ENCODE measurements at places on chromosomes 13 and 19. TPM values are rescaled to one million over a fixed set of nuclear protein-coding genes. Genes with fewer than 3 reads are reported as not detected.

Gene MAP3K10
- 20.0 TPM for total RNA-seq

DNA sequence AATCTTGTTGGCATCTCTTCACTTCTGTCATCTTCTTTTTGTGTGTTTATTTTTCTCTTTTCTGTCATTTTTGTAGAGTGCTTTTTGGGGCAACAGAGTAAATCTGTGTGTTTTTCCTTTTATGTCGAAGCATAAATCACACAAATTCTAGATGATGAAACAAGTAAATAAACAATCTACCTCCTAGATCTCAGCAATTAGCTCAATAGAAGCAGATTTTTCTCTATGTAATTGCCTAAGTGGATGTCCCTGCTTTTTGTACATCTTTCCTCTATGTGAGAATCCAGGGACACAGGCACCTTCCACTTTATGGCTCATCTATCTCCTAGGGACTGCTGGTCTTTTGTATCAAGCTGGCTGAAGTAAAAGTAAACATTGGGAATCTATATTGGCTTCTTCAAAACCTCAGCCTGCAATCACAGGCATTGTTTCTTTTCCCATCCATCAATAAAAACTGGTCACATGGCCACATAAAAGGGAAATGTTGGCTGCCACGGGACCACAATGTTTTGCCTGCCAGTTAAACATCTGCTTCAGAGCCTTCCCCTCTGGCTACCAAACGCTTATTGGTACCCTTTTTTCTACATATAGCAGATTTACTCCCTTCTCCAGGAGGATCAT is 323.8 kb downstream of the LMO7 start:
- DNase-seq: no peak
- no peaks in the 10 kb centered on the region for H3K36me3 ChIP-seq
- H3K4me3 ChIP-seq: no peak overlapping the region
- no peaks in the 10 kb centered on the region for H3K4me1 ChIP-seq
- no peak overlapping the region for H3K27ac ChIP-seq

Gene ZNF146
- total RNA-seq: 86.4 TPM

- no peak overlapping the region for H3K27ac ChIP-seq
- DNase-seq: no peak
- H3K36me3 ChIP-seq: peaks cover 50% of the 10 kb centered on the region
- no peaks in the 10 kb centered on the region for H3K4me1 ChIP-seq
Measured at GRCh38 chr19:15115762-15116615, 8.8 kb downstream of the SYDE1 start.

GRCh38 chr19:14952767-14953166 is 11.5 kb downstream of the OR7C2 start:
- no peak for DNase-seq
- no peak overlapping the region for H3K4me3 ChIP-seq
- no peaks in the 10 kb centered on the region for H3K36me3 ChIP-seq
- no peaks in the 10 kb centered on the region for H3K27me3 ChIP-seq
- no peak overlapping the region for H3K27ac ChIP-seq

GRCh38 chr19:56504581-56504980 is 3.1 kb upstream of the ZNF471 start:
- no peak for DNase-seq
- H3K36me3 ChIP-seq: peaks cover 2% of the 10 kb centered on the region
- no peaks in the 10 kb centered on the region for H3K27me3 ChIP-seq
- H3K4me3 ChIP-seq: no peak overlapping the region
- H3K27ac ChIP-seq: no peak overlapping the region
- H3K4me1 ChIP-seq: no peaks in the 10 kb centered on the region

DNA sequence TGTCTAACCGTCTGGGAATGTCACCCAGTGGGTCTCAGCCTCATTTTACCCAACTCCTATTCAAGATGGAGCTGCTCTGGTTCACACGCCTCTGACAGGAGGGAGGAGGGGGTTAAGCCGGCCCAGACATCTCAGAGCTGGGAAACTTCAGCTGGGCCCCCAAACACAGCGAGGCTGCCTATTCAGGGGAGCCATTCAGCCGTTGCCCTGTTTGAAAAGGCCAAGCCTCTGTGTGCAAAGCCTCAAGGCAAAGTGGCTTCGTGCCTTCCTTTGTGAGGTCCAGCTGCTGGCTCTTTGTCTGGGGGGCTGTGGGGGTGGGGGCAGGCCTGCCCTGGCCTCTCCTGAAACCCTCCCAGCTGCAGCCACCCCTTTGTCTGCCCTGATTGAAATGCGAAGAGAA is 147.4 kb downstream of the PTPRS start:
- DNase-seq: no peak
- no peaks in the 10 kb centered on the region for H3K36me3 ChIP-seq
- H3K27me3 ChIP-seq: no peaks in the 10 kb centered on the region
- no peak overlapping the region for H3K4me3 ChIP-seq
- no peaks in the 10 kb centered on the region for H3K4me1 ChIP-seq

GRCh38 chr13:75102001-75102716 is 379.8 kb downstream of the TBC1D4 start:
- H3K4me3 ChIP-seq: no peak overlapping the region
- DNase-seq: no peak
- H3K27ac ChIP-seq: no peak overlapping the region
- no peaks in the 10 kb centered on the region for H3K4me1 ChIP-seq
- no peaks in the 10 kb centered on the region for H3K27me3 ChIP-seq

DNA sequence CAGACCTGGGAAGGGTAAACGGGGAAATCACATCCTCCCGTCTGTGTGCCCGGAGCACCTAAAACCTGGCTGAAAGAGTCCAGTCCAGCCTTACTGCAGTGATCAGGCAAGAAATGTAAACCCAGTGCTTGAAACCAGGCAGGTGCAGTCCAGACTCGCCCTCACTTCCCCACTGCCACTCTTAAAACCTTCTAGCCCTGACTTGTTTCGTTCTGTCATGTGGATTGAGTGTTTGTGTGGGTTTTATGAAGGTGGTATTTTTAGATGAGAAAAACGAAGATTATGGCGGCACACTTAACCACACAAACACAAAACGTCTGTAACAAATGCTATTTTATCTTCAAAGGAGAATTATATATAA is 839 bp upstream of the CKAP2 start:
- H3K4me1 ChIP-seq: peaks cover 39% of the 10 kb centered on the region
- peaks cover 30% of the 10 kb centered on the region for H3K36me3 ChIP-seq
- H3K27me3 ChIP-seq: no peaks in the 10 kb centered on the region
- H3K4me3 ChIP-seq: peak overlapping the region; percentile 94
- peak; percentile 14 for DNase-seq
- peak overlapping the region; percentile 99 for H3K27ac ChIP-seq
